ENCODE measurements at places on chromosomes 4 and X.

- DNase-seq = no peak
These were observed 150.6 kb downstream of the PRDM5 start for GRCh38 chr4:120771907-120772306.

GRCh38 chr4:8528713-8529112 lies 51.5 kb upstream of the GPR78 start:
- peak; percentile 87 for DNase-seq

DNA sequence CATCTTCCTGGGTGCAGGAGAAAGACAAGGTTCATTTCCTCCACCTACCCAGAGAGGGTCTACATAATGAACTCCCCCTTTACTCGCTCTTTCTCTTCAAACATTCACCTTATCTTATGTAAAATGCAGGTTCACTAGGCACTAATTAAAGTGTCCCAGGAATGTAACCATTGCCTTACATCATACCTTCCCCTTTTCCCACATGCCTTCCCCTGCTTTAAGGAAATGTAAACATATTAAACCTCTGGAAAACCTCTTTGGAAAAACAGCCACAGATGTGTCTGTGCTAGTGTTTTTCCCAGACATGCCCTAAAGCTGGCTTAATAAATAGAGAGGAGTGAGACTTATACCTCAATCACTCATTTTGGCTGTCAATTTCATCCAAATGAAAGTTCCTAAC lies 15.8 kb downstream of the TBC1D9 start:
- DNase-seq = no peak

- DNase-seq = no peak
These were observed 3.4 kb downstream of the HOPX start for GRCh38 chr4:56677711-56678110.

GRCh38 chr4:66653937-66654336 lies 891.4 kb downstream of the CENPC start:
- DNase-seq = no peak

DNA sequence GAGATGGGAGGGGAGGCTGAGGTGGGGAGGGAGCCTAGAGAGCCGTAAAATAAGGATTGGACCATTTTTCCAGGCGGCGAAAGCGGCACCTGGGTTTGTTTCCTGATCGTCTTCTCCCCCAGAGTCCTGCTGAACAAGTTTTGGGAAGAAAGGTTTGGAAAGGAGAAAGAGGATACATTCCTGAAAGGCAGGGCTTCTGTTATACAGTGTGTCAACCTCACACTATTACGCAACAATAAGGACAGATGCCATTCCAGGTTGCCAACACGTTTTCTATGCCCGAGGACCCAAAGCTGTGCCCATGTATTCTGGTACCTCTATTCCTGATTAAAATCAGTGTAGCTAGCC lies 658 bp downstream of the SCOC start:
- no peak for DNase-seq

DNA sequence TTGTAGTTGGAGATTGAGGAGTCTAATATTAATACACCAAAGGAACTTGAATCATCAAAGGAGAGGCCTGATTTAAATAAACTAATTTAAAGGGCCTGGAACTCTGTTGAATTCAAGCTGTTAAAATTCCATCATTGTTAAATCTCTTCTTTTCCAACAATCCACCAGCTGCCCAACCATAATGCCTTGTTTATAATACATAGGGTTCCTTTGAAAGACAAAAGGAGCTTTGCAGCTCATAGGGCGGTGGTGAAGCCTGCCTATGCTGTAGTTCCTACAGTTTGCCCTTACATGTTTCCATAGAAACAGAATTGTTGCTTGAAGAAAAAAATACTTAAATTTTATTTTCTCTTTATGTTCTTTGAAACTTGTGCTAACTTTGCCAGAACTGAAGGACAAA lies 102.8 kb downstream of the GLUD2 start:
- DNase-seq = no peak

DNA sequence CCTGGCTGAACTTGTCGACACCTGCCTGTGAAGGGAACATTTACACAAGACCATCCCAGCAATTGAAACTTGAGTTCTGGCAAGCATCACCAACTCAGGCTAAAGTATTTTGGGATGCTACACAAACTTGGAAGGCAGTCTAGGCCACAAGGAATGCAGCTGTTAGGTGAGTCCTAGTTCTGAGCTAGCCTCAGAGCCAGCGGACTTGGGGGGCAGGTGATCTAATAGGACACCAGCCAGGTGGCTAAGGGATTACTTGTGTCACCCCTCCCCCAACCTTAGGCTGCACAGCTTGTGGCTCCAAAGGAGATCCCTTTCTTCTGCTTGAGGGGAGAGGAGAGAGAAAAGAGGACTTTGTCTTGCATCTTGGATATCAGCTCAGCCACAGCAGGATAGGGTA lies 62.3 kb upstream of the DKK2 start:
- DNase-seq = no peak

GRCh38 chrX:36407836-36408235 lies 488.3 kb downstream of the CFAP47 start:
- DNase-seq = no peak

DNA sequence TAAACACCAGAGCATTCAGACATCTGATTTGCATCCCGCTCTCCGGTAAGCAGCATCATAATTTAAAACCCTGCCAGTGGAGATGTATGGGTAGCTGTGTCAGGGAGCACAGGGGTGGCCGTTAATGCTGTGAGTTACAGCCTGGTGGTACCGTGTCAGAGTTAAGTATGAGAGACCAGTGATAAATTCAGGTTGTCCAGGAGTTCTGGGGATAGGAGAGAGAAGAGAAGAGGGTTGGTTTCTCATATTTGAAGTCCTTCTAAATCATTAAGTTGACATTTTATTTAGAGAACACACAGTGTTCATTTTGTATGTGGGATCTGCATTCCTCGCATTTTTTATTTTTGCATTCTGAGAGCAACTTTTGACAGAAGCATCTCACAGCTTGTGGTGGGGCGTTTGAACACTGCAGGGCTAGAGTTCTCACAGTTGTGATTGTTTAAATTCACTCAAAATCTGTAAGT lies 157.6 kb downstream of the DCLK2 start:
- peak; percentile 69 for DNase-seq

- DNase-seq = no peak
These were observed 56.1 kb downstream of the LANCL3 start for GRCh38 chrX:37627602-37628001.

- no peak for DNase-seq
These were observed 69.4 kb downstream of the DCHS2 start for GRCh38 chr4:154422152-154422551.

GRCh38 chr4:68176500-68176899 lies 46.8 kb upstream of the TMPRSS11F start:
- DNase-seq = no peak

DNA sequence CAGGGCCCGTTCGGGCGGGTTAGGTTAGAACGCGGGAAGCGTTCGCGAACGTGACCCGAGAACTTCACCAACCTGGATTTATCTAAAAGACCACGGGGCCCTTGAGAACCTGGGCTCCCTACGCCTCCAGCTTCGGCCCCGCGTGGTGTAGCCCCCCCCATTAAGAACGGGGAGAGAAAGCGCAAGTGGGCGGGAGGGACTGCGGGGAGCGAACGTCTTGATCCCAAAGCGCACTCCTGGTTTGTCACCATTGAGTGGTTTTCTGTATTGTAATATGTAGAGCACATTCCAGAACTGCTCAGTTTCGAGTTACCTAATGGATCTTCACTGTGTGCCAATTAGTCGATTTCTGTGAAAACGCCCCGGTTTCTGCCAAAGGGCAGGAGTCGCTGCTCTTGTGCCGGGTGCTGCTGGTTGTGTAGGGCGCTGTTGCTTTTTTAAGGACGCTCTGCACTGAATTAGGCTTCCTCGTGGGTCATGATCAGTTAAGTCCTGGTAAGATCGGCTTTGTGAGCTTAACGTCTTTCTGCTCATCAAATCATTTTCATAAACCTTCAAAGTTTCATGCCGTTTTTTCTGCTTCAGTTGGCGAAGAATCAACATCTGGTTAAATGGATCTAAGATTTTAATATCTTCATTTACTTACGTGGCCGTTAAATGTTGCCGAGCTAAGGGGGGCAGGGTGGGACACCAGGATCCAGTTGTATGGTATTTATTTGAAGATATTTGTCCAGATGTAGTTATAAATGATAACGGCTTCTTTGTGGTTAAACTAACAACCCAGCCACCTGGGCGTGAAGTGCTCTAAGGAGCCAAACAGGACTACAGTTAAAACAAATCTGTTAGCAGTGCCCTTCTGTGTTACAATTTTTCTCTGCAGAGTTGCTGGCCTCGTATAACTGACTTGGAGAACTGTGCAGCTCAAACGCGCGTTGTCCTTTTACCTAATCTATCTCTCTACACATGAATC lies 809 bp downstream of the MND1 start:
- peak; percentile 67 for DNase-seq

- peak; percentile 58 for DNase-seq
These were observed 111.2 kb upstream of the PLS3 start for GRCh38 chrX:115449742-115450141.

GRCh38 chr4:123120473-123120872 lies 198.1 kb upstream of the NUDT6 start:
- peak; percentile 86 for DNase-seq

DNA sequence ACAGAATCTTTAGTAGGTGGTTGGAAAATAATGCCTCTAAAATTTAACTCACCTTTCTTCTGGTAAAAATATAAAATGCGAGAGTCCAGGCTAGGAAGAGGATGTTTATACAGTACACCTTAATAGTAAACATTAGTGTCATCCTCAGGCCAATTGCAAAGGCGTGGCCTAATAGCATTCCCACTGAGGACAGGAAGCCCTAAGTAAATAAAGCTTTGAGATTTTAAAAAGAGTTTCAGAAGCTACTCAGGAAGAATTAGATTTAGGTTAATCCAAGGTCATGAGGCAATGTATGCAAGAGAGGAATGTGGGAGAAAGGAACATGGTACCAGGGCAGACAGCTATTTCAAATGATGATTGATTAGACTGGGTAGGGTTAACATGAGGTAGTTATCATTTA lies 49.5 kb downstream of the RPGR start:
- DNase-seq = peak; percentile 25

Data from iris pigment epithelial cell (primary cell).